ENCODE measurements at places on chromosomes 7 and 10. TPM values are rescaled to one million over a fixed set of nuclear protein-coding genes. Genes with fewer than 3 reads are reported as not detected.

GRCh38 chr10:18079665-18080295, 60.4 kb upstream of the CACNB2 start:
- no peak for DNase-seq

DNA sequence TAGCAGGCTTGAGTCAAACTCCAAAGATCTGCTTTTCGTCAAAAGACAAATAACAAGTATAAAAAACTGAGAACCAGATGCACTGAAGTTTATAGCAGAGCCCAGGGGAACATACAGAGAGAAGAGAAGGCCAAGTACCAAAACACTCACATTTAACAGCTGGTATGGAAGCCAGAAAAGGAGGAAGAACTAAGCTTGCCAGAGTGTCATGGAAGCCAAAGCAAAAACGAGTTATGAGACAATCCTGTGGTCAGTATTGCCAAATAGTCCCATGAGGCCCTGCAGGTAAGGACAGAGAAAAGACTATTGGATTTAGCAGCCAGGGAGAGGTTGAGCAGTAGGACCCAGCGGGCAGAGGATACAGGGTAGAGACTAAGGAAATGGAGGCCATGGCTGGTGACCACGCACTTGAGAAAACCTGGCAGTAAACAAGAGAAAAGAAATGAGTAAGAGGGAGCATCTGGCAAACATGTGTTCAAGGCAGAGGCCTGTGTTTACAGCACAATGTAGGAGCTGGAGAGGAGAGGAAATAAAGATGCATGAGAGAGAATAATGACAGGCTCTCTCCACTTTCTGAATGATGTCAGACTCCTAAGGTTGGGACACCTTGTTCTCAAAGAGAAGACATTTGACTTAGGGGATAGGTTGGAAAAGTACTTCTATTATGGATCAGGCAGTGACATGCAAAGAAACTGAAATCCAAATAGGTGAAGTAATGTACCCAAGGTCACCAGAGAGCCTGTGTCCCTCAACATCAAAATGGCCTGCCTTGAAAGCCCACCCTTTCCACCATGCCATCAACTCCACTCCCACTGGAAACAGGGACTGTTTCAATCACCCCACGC, 9.1 kb downstream of the CREB3L2 start:
- DNase-seq = no peak

DNA sequence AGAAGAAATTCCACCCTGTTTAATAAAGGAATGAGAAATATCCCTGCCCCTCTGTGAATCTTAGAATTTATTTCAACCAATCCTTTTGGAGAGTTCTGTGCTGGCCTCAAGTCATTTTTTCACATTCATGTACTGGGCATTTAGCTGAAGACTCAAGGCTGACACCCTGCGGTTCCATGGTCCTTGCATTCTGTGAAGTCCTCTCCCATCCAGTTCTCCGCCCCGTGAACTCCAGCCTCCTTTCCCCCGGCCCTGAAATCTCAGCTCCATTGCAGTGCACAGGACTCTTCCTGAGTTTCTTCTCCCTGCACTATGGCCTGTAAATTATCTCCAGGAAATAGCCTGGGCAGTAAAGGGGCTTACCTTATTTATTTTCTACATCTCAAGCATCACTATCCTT, 183.0 kb upstream of the KCND2 start:
- peak; percentile 2 for DNase-seq

DNA sequence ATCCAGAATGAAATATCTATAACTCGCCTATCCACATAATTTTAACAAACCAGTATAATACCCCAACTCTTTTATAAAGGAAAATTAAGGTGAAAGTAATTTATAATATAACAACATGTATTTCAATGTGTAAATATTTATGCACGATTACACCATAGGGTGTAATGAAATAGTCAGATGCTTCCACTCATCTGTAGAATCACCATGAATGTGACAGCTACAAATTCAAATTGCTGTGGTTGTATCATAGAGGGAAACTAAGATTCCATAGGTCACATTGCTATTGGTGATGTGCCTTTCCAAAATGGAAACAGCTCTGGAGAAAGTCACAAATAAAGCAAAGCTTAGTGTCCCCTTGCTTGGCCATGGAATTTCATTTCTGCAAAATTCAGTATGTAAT, 95.7 kb downstream of the CPED1 start:
- DNase-seq = no peak

DNA sequence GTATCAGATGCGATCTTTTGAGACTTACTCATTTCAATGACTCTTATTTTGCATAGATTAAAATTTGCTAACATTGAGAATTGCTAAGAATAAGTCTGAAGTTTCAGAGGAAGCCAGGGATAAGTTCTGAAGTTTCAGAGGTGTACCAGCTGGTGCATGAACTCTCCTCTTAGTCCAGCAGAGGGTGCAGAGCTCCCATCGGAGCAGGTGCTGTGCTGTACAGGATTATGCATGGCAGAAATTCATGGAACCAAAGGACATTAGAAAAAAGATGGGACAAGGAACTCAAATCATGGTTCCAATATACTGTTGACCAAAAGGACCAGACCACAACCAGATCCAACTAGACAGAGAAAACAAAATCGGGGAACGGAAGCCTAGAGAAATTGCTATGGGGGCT, 41.9 kb downstream of the MGAM2 start:
- DNase-seq = no peak

GRCh38 chr10:112655722-112656121, 208.7 kb downstream of the VTI1A start:
- no peak for DNase-seq

DNA sequence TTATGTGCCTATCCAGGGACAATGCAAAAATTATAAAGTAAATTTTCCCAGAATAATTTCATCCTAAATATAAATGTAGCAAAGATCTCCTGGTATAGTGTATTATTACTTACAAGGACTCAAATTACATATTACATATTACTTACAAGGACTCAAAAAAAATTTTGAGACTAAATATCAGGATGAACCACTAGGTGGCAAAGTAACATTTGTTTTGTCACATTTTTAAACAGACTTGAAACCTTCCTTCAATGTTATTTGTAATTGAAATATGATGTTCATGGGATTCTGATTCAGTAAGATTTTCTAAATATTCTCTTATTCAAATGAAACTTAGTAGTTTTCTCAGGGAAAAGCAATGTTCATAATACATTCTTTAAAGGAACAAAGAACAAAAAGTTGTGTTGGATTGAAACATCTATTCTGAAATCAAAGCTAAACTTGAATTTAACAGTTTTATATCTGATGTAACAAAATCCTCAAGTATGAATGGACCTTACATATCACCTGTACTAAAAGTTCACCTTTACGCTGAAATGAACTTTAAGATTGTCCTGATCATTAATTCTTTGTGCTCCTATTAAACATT, 74.3 kb upstream of the GNAI1 start:
- peak; percentile 80 for DNase-seq

- no peak for DNase-seq
Observed at GRCh38 chr10:51653025-51653424, 46.4 kb downstream of the CSTF2T start.

DNA sequence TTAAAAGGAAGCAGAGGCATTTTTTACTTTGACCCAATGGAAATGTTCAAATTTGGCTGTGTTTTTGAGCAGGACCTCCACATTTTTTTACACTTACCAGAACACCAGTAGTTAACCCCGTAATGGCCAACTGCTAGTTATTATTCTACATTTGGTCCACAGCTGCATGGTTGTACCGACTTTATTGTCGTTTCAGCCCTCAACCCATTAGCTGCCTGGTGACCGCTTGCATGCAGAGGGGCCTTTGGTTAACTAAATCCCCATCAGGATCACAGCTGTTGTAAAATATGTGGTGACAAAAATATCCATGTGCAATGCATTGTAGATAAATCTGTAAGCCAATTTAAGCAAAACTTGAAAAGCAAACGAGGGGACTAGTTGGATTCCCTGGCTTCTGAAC, 342.2 kb upstream of the MEOX2 start:
- no peak for DNase-seq

DNA sequence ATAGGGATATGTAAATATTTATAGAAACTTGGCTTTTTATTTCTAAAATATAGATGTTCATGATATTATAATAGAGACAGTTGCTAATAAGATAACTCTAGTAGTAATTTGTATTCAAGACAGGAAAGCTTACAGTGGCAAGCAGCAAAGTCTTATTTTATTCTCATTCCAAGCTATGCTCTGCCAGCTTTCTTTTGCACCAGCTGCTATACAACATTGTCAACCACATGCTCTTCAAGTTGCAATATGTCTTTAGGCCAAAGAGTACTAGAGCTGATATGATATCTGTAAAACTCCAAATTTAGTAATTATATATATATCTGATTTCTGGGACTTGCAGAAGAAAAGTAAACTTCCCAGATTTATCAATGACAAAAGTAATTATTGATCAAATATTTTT, 350.1 kb downstream of the HGF start:
- no peak for DNase-seq

GRCh38 chr7:130479716-130480400, 12.0 kb upstream of the MEST start:
- no peak for DNase-seq

GRCh38 chr10:108052981-108053380, 888.5 kb upstream of the SORCS1 start:
- DNase-seq = no peak

DNA sequence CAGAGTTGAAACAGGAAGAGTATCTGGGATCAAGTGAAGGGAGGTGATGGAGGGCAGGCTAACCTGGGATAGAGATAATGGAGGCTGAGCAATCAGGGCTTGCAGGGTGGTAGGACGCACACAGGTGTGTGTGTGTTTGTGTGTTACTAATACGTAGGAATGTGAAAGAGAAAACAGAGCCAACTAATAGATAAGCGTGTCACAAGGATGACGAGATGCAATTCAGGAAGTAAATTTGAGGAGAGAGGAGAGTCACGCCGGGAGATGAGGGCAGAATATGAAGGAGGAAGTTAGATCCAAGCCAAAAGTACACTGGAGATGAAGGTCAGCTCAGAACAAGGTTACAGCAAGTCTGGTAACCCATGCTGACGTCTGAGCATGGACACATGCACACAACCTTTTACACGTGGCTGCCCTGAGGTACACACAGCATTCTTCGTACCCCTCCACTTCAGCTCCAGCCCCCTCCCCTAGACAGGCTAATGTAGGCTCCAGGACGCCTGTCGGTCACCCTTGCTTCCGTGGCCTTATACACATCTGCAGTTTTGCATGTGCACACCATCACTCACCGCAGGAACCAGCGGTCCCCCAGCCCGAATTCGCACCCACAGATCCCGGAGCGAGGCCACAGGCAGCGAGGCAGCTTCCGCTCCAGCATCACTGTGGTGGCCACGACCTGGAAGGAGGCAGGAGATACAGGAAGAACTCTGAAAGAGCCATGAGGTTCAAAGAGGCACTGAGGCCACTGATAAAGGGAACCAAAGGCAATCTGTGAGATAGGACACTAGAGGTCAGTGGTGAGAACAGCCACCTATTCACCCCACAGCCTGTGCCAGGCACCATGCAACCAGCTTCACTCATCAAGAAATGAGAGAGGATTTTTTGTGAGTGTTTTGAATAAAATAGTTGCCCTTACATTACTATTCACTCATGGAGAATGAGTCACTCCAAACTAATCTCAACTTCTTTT, 23.7 kb upstream of the TRPV6 start:
- no peak for DNase-seq

DNA sequence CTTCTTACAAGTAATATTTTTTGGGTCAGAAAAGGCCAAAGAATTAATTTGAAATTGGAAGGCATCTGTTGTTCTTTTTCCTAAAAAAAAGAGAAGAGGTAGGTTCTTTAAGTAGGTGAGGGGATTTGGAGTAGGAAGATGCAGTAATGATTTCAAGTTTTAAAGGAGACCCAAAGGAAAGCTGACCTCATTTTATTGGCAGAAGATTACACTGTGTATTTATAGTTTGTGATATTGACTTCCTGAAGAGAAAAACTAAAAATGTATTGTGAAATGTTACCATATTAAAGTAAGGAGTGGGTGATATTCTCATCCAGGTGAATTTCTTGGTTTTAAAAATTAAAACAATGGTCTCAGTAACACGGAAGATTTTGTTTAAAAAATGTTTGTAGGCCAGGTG, 56.6 kb upstream of the CELF2 start:
- DNase-seq = no peak

- no peak for DNase-seq
Observed at GRCh38 chr7:22318376-22318775, 38.6 kb downstream of the RAPGEF5 start.

DNA sequence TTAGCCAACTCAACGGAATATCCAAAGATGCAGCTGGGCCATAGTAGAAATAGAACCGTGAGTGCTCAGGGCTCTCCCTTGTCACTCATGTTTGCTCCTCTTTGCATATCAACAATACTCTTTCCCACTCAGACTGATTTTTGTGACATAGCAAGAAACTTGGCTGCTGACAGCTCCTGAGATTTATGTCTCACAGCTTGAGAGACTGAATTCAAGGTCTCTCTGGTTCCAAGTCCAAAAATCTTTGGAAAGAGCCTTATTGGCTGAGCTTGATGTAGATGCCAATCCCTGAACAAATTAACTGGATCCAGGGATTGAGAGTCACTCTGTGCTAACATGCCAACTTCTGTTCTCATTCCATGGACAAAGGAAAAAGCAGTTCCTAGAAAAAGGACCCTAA, 30.4 kb downstream of the LSM5 start:
- DNase-seq = no peak

DNA sequence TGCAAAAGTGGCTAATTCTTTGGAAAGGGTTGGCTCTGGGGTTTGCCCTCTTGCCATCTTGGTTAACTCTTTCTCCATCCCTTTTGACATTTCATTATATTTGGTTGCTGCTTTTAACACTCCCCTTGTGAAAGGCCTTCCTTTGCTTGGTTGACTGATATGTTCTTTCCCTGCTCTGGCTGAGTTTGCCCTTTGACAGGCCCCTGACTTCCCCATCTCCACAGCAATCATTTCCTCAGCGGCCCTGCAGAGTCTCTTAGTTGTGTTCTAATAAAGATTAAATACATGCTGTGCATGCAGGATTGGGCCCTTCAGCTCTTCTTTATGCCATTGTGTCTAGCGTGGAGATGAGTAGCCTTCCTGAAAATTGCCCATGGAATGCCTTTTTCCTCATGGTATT, 84.5 kb upstream of the CSTF2T start:
- DNase-seq = no peak

The OR2F1 gene
- not detected for total RNA-seq

The SPDYE2 gene
- 0.50 TPM for total RNA-seq

The PRKG1 gene
- total RNA-seq = 14.8 TPM

The STAG3 gene
- 3.7 TPM for total RNA-seq

The LHFPL3 gene
- not detected for total RNA-seq

The PTF1A gene
- total RNA-seq = not detected

The RASSF4 gene
- 76.4 TPM for total RNA-seq

The AGMO gene
- 1.4 TPM for total RNA-seq

The ZCCHC24 gene
- total RNA-seq = 21.3 TPM

The UBE2H gene
- total RNA-seq = 107 TPM

The ZNF248 gene
- 11.6 TPM for total RNA-seq

The HTRA1 gene
- 86.0 TPM for total RNA-seq

The DDC gene
- total RNA-seq = 7.8 TPM

The SLC13A1 gene
- total RNA-seq = 10.1 TPM

The MRC1 gene
- 67.8 TPM for total RNA-seq

The BLNK gene
- 38.8 TPM for total RNA-seq

The KCNIP2 gene
- total RNA-seq = 3.4 TPM

The HOXA9 gene
- 36.8 TPM for total RNA-seq
